Sigmoid colon (tissue), 7 donors: ENCODE measurements at places on chromosomes 5 and 9. TPM values are rescaled to one million over a fixed set of nuclear protein-coding genes. Genes with fewer than 3 reads are reported as not detected.

Gene PCDHB14
- not detected for polyA plus RNA-seq

Gene BHMT
- not detected for polyA plus RNA-seq

Gene ARL14EPL
- polyA plus RNA-seq, result 0.04 TPM

Gene ZDHHC11B
- 0.46 TPM for polyA plus RNA-seq

Gene HTR1A
- not detected for polyA plus RNA-seq

Gene GDA
- polyA plus RNA-seq, result 63.1 TPM

Gene ABCA1
- 7.4 TPM for polyA plus RNA-seq

Gene ADCY2
- 0.90 TPM for polyA plus RNA-seq

Gene TXNDC15
- 24.6 TPM for polyA plus RNA-seq

Gene PIP5KL1
- polyA plus RNA-seq, result 0.70 TPM

Gene SLC6A18
- not detected for polyA plus RNA-seq

Gene TRPM3
- polyA plus RNA-seq, result 0.07 TPM
